ENCODE measurements at places on chromosomes 7 and 10. TPM values are rescaled to one million over a fixed set of nuclear protein-coding genes. Genes with fewer than 3 reads are reported as not detected.
A peak's percentile ranks its signal among the peaks of the same experiment; 100 is the strongest.

- H3K27ac ChIP-seq: no peak overlapping the region
- no peak overlapping the region for H3K4me3 ChIP-seq
- no peaks in the 10 kb centered on the region for H3K27me3 ChIP-seq
- H3K36me3 ChIP-seq: no peaks in the 10 kb centered on the region
These were observed 89.8 kb upstream of the NMT2 start for GRCh38 chr10:15258255-15258654.

DNA sequence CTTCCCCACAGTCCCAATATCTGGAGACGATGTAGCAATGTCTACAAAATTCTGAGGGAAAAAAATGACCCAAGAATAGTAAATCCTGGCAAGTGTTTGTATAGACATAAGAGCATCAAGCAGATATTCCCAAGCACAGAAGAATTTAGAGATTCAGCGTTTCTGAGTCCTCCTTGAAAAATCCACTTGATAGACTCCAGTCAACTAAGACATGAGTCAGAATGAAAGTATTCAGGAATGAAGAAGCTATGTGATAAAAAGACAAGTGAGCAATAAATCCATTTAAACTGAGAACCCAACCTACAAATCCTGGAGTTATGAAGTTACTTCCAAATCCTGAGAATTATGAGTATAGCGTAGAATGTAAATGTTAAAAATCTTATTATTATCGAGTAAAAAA lies 86.1 kb upstream of the NPY start:
- no peak overlapping the region for H3K27ac ChIP-seq
- no peak overlapping the region for H3K4me3 ChIP-seq
- no peaks in the 10 kb centered on the region for H3K36me3 ChIP-seq
- DNase-seq: no peak

The PNLIPRP1 gene
- not detected for total RNA-seq

DNA sequence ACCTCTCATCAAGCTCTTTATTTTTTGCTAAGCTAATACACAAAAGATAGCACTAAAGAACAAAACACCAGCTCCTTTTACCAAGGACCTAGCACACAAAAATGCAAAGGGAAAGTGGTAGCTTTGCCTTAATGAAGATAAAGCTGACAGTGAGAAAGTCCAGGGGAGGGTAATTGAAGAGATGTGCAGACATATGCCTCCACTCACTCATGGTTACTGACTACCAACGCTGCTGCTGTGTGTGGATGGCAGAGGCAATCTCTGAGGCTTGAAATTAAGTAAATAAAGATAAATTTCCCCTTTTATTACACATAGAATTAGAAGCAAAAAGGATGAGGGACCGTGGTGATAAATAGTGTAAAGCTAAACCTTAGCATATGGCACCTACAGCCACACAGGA lies 87.0 kb downstream of the HGF start:
- no peak for DNase-seq
- H3K27me3 ChIP-seq: no peaks in the 10 kb centered on the region
- no peak overlapping the region for H3K27ac ChIP-seq
- H3K4me3 ChIP-seq: no peak overlapping the region

- no peaks in the 10 kb centered on the region for H3K4me1 ChIP-seq
- no peaks in the 10 kb centered on the region for H3K27me3 ChIP-seq
- DNase-seq: no peak
- H3K27ac ChIP-seq: no peak overlapping the region
- no peaks in the 10 kb centered on the region for H3K36me3 ChIP-seq
These were observed 570.2 kb downstream of the PARD3 start for GRCh38 chr10:34244756-34245484.

DNA sequence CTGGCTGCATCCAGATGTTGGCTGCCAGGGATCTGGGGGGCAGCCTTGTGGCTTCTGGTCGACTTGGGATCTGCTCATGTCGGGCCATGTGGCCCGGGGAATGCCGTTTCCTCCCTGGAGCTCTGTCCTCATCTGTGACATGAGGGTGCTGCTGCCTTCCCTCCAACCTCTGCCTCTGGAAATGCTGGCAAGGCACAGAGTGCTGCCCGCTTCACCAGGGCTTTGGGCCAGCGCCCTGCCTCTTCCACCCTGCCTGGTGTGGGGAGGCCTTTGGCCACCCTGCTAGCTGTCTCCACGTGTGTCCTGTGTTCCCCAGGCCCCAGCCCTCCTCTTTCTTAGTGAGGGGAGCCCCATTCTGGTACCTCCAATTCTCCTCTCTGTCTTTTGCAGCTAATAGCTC lies 5.8 kb upstream of the SMARCD3 start:
- H3K4me3 ChIP-seq: no peak overlapping the region
- DNase-seq: no peak
- H3K27me3 ChIP-seq: peaks cover 54% of the 10 kb centered on the region
- no peak overlapping the region for H3K27ac ChIP-seq

DNA sequence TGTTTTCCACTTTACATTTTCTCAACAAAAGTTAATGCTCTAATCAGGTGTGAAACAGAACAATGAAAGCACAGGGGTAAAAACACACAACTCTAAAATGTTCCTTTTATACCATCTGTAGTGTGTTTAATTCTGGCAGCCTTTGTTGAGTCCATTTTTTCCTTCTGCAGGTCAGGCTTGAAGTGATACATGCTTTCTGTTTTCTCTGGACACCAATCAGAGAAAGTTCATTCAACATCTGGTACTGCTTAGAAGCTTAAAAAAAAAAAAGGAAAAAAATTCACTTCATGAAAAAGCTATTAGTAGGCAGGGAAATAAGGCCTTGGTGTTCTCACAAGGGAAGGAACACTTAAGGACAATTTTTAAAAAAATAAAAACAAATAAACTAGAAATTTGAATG lies 231.3 kb upstream of the RHOBTB1 start:
- H3K36me3 ChIP-seq: no peaks in the 10 kb centered on the region
- peaks cover 4% of the 10 kb centered on the region for H3K27me3 ChIP-seq
- no peak for DNase-seq
- H3K27ac ChIP-seq: no peak overlapping the region
- no peak overlapping the region for H3K4me3 ChIP-seq
- no peaks in the 10 kb centered on the region for H3K4me1 ChIP-seq

- no peak overlapping the region for H3K4me3 ChIP-seq
- H3K27me3 ChIP-seq: peaks cover 12% of the 10 kb centered on the region
- H3K36me3 ChIP-seq: no peaks in the 10 kb centered on the region
- no peak overlapping the region for H3K27ac ChIP-seq
- DNase-seq: no peak
- no peaks in the 10 kb centered on the region for H3K4me1 ChIP-seq
These were observed 187.5 kb downstream of the GPAM start for GRCh38 chr10:111996103-111996502.

DNA sequence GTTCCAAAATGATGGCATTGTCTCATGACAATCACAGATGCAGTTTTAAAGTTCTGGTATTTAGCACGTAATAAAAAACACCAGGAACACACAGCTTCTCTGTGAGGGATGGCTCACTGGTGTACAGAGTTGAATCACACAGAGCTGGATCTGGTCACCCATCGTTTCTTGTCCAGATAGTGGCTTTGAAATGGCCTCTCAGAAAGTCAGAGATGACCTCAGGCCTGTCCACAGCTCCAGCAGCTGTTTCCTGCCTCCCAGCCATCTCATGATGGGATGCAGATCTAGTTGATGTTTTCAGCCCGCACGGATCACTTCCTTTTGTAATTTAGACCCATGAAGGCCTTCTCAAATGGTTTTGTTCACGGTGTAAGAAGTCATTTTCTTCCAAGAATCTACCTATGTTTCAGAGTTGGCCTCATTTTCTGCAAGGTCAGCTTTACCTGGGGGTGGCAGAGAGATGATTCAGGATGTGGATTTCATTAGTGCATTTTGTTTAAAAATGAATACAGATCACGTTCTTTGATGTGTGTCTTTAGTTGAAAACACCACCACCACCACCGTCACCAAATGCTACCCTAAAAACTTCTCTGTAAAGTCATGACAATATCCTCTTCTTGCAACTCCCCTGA lies 166.2 kb downstream of the SNX10 start:
- no peaks in the 10 kb centered on the region for H3K4me1 ChIP-seq
- H3K27me3 ChIP-seq: peaks cover 2% of the 10 kb centered on the region
- no peaks in the 10 kb centered on the region for H3K36me3 ChIP-seq
- no peak for DNase-seq
- no peak overlapping the region for H3K4me3 ChIP-seq

- H3K27me3 ChIP-seq: no peaks in the 10 kb centered on the region
- peaks cover 55% of the 10 kb centered on the region for H3K36me3 ChIP-seq
- H3K27ac ChIP-seq: no peak overlapping the region
- DNase-seq: no peak
- H3K4me3 ChIP-seq: no peak overlapping the region
These were observed 179.4 kb downstream of the PIP4K2A start for GRCh38 chr10:22534849-22535604.

DNA sequence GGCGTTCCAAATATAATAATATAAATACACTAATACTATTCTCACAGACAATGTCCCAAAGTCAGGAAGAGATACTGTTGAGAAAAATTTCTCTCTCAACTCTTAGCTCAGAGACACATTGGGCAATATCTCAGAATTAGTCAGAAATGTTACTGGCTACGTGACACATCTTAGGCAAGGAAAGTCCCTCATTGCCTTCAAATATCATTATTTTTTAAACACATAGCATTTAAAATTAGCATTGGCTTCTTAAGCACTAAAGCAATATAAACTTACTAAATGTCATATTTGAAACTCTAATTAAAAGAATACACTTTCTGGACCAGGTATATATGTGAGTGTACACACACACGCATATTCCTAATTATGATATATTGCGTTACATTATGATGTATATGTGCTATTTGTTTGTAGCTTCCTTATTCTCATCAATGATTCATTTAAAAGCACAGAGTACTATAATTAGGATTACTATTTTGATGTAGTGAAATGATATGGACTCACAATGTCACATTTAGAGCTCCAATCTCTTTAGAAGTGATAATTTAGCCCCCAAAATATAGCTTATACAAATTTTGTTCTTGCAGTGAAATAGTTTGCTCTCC lies 255.8 kb downstream of the TWIST1 start:
- no peak overlapping the region for H3K4me3 ChIP-seq
- peak overlapping the region; percentile 15 for H3K27ac ChIP-seq
- H3K4me1 ChIP-seq: peaks cover 4% of the 10 kb centered on the region
- H3K27me3 ChIP-seq: no peaks in the 10 kb centered on the region
- DNase-seq: no peak

The GJD4 gene
- total RNA-seq: not detected

The PTPRN2 gene
- total RNA-seq: 0.46 TPM

The CCDC6 gene
- total RNA-seq: 53.0 TPM

- DNase-seq: no peak
- no peak overlapping the region for H3K4me3 ChIP-seq
- H3K27me3 ChIP-seq: no peaks in the 10 kb centered on the region
- H3K4me1 ChIP-seq: no peaks in the 10 kb centered on the region
- no peak overlapping the region for H3K27ac ChIP-seq
- no peaks in the 10 kb centered on the region for H3K36me3 ChIP-seq
These were observed 573.4 kb upstream of the CNTNAP2 start for GRCh38 chr7:145543242-145543641.

The NCF1 gene
- 0.78 TPM for total RNA-seq

GRCh38 chr10:132615341-132616169 lies 78.0 kb downstream of the INPP5A start:
- peaks cover 35% of the 10 kb centered on the region for H3K4me1 ChIP-seq
- no peak overlapping the region for H3K27ac ChIP-seq
- H3K36me3 ChIP-seq: peaks cover 32% of the 10 kb centered on the region
- DNase-seq: no peak
- peaks cover 3% of the 10 kb centered on the region for H3K27me3 ChIP-seq
- peak overlapping the region; percentile 44 for H3K4me3 ChIP-seq

- no peak for DNase-seq
- no peak overlapping the region for H3K4me3 ChIP-seq
- no peak overlapping the region for H3K27ac ChIP-seq
- H3K27me3 ChIP-seq: no peaks in the 10 kb centered on the region
These were observed 73.7 kb downstream of the TYW1B start for GRCh38 chr7:72754312-72754711.

The UCN3 gene
- not detected for total RNA-seq

GRCh38 chr7:148763622-148764021 lies 64.9 kb downstream of the CUL1 start:
- H3K27me3 ChIP-seq: no peaks in the 10 kb centered on the region
- no peak overlapping the region for H3K4me3 ChIP-seq
- peaks cover 35% of the 10 kb centered on the region for H3K36me3 ChIP-seq
- DNase-seq: no peak
- H3K4me1 ChIP-seq: peaks cover 3% of the 10 kb centered on the region

The ZNF853 gene
- total RNA-seq: 1.2 TPM

DNA sequence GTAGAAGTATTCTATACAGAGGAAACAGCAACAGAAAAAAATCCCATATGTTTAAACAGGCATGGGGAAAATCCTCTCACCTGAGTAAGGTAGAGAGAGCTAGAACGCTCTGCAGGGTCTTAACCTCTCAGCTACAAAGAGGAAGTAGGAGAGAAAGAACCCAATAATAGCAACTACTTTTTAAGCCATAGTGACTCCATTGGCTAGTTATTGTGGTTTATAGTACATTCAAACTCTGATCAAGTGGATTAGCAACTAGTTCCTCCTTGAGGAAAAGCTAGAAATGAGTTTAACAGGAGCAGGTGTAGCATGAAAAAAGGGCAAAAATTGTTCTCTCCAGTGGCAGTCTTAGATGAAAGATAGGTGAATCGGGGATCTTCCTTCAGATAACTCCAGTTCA lies 89.7 kb downstream of the HGF start:
- H3K36me3 ChIP-seq: no peaks in the 10 kb centered on the region
- no peak overlapping the region for H3K27ac ChIP-seq

DNA sequence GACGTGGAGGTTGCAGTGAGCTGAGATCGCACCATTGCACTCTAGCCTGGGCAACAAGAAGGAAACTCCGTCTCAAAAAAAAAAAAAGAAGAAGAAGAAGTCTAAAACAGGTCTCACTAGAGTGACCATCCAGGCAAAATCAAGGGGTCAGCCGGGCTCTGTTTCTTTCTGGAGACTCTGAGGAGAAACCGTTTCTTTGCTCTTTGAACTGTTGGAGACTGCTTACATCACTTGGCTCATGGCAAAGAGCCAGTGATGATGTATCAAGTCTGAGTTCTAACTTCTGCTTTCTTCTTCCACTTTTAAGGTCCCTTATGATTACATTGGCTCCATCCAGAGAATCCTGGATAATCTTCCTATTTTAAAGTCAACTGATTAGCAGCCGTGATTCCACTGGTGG lies 306.8 kb downstream of the WDR11 start:
- peaks cover 3% of the 10 kb centered on the region for H3K4me1 ChIP-seq
- no peaks in the 10 kb centered on the region for H3K36me3 ChIP-seq
- peaks cover 6% of the 10 kb centered on the region for H3K27me3 ChIP-seq
- no peak overlapping the region for H3K27ac ChIP-seq

DNA sequence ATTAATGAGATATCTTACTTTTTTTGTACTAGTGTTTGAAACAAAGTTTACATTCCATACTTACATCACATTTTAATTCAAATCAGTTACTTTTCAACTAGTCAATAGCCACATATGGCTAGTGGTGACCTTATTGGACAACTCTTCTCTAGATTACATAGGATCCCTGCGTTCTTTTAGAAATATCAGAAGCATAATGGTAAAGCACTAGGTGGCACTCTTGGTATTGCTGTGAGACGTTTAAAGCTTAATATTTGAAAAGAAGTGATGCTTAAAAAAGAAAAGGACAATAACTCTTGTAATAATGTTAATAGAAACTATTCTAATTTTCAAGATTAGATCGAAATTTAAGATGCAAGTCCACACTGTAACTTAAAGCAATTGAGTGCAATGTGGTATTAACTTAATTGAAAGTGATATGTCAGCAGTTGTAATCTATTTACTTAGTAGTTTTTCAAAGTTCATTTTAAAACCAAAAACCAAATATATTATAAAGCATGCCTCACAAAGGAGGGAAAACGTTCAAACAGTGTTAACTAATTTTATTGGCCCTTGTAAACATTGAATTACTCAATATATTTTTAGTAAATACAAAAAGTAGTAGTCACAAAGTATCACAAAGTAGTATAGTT lies 339.1 kb downstream of the ATRNL1 start:
- H3K27me3 ChIP-seq: no peaks in the 10 kb centered on the region
- H3K36me3 ChIP-seq: no peaks in the 10 kb centered on the region
- H3K4me3 ChIP-seq: no peak overlapping the region
- H3K27ac ChIP-seq: no peak overlapping the region
- no peaks in the 10 kb centered on the region for H3K4me1 ChIP-seq

The MALRD1 gene
- not detected for total RNA-seq
